CD4-positive, alpha-beta T cell treated with Interleukin-15 for 4 hours (primary cell): ENCODE measurements at places on chromosomes 11 and 22.

- DNase-seq, result no peak
These were observed 164.6 kb downstream of the MN1 start for GRCh38 chr22:27636716-27637508.

- peak; percentile 80 for DNase-seq
These were observed at the start of gene APOBEC3B for GRCh38 chr22:38981992-38982927. Gene APOBEC3B (plus strand): TSS chr22:38982347. CDS start chr22:38982454, 107 bp downstream.

- no peak for DNase-seq
These were observed 96.1 kb downstream of the MAML2 start for GRCh38 chr11:96246718-96247552.

GRCh38 chr11:113174882-113175281, 139.5 kb upstream of the TTC12 start:
- DNase-seq, result no peak

DNA sequence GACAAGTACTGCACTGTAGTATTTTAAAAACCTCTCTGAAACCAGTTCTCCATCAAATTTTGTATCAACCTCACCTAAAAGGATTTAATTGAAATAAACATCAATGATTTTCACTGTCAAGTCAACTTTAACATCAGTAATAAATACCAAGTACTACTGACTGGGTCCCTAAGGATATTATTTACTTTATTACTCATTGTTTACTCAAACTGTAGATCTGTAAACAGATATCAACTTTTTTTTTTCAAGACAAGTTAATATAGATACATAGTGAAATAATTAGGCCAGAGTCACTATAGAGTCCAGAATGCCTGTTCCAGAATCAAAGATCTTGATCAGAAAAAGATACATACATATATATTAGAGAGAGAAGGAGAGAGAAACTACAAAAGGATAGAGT, 1.6 kb downstream of the RNF141 start:
- DNase-seq, result no peak

DNA sequence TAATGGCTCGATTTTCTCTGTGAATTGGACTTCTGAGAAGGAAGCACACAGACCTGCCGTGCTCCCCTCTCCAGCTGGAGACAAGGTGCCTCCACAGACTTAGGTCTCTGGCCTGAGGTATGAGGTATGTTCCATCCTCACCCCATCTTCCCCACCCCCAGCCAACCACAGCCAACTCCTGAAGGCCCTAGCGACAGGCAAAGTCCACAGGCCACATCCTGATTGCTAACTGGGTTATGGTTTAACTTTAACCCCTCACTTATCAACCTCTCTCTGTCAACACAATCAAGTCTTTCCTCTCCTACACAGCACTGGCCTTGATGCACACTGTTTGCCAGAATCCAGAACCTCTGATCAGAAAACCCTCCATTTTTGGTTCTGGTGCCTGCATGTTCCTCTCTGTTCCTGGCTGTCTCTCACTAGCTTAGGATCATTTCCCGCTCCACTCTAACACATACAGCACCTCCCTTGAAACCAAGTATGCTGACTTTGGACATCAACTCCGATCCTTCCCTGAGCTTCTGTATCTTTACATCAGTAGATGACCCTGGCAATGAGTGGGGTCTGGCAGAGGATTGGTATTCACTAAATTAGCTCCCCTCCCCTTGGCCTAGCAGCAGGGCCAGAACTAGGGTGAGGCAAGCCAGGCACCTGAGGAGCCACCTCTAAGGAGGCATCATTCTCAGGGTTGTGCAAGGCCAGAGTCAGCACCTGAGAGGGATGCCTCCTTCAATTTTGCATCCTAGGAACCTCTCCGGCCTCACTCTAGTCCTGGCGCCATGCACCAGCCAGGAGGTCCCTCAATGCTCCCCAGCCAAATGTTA, 22.0 kb downstream of the JAML start:
- peak; percentile 57 for DNase-seq

GRCh38 chr11:31422703-31423102, 53.0 kb downstream of the DNAJC24 start:
- no peak for DNase-seq

- DNase-seq, result no peak
These were observed 63.7 kb downstream of the SGSM3 start for GRCh38 chr22:40434106-40434505.

- DNase-seq, result no peak
These were observed 46.7 kb downstream of the PACS1 start for GRCh38 chr11:66116576-66117361.

DNA sequence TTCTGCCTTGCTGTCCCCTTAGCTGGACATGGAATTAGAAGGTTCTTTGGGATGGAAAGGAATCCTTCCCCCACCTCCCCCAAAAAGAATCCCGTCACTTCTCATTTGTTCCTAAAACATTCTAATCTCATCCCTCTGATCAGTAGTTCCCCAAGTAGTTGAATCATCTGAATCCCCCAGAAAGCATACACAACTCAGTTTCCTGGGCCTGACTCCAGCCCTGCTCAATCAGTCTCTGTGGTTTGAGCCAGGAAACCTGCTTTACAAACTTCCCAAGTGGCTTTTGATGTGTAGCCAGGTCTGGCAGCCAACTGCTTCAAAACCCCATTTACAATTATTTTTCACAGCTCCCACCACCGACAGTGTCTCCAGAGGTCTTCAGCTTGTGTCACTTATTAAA, 20.2 kb downstream of the C22orf31 start:
- DNase-seq, result no peak

DNA sequence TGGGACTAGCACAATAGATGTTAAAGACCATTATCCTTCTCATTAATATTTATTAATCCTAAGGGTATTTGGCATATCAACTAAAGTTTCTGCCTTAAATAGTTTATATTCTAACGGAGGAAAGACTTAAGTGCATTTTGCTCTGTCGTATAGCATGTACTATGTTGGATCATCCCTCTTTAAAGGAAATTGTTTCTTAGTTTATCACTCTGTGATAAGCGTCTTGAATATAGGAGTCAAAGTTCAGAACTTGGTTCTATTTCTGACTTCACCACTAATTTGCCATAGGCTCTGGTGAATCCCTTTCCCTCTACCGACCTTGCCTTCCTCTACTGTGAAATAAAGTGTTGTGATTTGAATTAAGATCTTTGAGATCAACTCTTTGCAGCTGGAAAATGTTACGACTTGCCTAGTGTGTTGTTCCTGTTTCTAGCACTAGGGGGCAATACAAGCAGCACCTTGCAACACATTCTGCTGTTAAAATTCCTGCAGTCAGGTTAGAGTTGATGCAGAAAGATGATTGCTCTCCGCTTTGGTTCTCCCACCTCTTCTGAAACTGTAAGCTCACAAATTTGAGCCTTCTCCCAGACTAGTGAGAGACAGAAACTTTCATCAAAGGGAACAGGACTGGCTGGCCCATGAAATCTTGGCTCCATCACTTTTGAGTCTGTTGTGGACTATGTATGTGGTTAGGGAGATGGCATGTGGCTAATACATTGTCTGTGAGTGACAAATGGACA, 27.8 kb upstream of the ZNRF3 start:
- peak; percentile 56 for DNase-seq
